ENCODE measurements at places on chromosomes 2 and 18. TPM values are rescaled to one million over a fixed set of nuclear protein-coding genes. Genes with fewer than 3 reads are reported as not detected.

OBSL1 gene
- polyA plus RNA-seq, result 30.8 TPM

NRP2 gene
- 47.4 TPM for polyA plus RNA-seq

HTR2B gene
- polyA plus RNA-seq, result not detected

TEKT4 gene
- polyA plus RNA-seq, result not detected

MERTK gene
- polyA plus RNA-seq, result 0.05 TPM

CHN1 gene
- 8.2 TPM for polyA plus RNA-seq

GPATCH11 gene
- polyA plus RNA-seq, result 3.0 TPM

Measured in mammary epithelial cell (primary cell).